H7 (cell line): ENCODE measurements at places on chromosomes 2 and 18. TPM values are rescaled to one million over a fixed set of nuclear protein-coding genes. Genes with fewer than 3 reads are reported as not detected.

- no peak for DNase-seq
These were observed 204.0 kb upstream of the ID2 start for GRCh38 chr2:8477552-8478470.

DNA sequence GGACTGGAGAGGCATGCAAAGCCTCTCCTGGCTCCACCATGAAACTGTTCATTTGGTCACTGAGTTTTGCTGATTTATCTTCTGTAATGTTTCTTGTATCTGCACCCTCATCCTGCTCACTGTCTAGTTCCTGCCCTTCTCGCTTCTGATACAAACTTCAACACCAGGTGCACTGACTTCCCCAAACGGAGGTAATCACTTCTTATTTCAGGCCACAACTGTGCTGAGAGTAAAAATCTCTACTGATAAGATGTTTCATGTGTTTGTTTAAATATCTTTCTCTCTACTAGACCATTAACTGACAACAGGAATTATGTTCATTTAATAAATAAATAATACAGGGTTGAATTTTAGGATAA lies 10.9 kb upstream of the NT5C1B start:
- no peak for DNase-seq

DNA sequence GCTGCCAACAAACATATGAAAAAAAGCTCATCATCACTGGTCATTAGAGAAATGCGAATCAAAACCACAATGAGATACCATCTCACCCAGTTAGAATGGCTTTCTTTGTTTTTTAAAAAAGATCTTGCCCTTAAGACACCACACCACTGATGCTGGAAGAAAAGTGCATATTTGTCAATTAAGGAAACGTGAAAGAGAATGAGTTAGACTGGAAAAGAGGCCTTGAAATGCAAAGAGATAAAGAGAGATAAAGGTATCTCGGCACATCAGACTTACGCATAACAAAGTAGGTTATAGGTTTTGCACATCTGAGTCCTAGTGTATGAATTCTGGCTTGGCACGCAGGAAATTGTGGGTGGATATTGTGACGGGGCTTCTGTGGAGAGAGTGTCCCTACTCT lies 149.5 kb downstream of the MTX2 start:
- DNase-seq, result no peak

GRCh38 chr2:110796716-110797301 lies 64.4 kb downstream of the ACOXL start:
- no peak for DNase-seq

DNA sequence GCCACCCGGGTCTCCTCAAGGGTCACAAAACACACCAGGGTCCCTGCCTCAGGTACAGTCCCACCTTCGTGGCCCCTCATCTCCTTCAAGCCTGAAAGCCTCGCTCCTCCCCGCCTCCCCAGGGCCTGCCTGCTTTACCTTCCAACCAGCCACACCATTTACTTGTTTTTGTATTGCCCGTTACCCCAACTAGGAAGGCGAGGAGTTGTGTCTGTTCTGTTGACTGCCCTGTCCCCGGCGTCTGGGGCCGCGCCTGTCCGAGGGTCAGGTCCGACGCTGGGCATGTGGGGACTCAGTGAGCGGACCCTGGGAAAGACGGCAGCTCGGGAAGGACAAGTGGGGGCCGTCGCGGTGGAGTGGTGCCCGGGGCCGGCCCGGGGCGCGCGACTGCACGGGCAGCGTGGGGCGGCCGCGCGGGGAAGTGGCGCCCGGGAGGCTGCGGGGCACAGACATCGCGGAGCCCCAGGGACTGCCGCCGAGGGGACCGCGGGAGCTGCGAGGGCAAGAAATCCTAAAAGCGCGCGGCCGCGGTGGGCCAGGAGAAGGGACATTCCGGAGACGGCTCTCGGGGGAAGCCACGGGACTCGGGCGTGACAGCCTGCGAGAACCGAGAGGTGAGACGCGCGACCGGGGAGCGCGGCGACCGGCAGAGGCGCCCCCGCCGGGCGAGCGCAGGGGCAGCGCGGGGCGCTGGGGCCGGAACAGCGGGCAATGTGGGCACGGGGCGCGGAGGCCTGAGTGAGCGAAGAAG lies 797 bp upstream of the GRHL1 start:
- no peak for DNase-seq

DNA sequence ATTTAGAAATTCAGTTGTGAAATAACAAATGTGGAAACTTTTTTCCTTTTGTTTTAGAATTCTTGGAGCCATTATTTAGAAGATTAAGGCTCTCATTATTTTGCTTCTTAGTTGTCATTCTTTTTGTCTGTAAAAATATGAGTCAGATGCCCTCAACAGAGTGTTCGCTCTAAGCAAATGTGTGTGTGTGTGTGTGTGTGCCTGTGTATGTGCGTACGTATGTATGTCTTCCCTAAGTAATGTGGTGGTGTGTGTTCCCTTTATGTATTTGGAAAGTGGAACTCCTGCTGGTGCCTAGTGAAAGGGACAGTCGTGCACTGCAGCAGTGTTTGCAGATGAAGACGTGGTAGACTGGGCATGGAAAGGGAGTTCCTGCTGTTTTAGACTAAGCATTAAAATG lies 27.5 kb downstream of the ZNF407 start:
- no peak for DNase-seq

DNA sequence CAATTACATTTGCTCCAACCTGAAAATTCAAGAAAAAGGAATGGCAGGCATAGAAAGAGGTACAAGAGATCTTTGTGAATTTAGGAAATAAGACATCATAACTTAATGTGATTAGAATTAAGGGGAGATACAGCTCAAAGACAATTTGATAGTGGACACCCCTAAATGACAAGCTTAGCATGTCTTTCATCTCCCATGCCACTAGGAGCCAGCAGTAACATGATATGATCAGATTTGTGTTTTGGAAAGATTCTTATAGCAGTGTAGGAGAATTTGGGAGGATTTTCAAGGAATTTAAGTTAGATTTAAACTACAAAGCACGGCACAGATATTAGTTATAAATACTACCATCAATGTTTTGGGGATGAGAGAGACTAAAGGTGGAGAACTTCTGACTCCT lies 340.8 kb downstream of the RDH14 start:
- DNase-seq, result no peak

SCYGR4 gene
- total RNA-seq, result not detected in 2 replicates

TBC1D8 gene
- 29.8 and 53.2 TPM in 2 replicates for total RNA-seq

IRS1 gene
- total RNA-seq, result 15.2 and 17.1 TPM in 2 replicates
